Fibroblast of the conjunctiva (primary cell): ENCODE measurements at places on chromosomes 1 and 21.

GRCh38 chr1:112706505-112707220, at the start of gene RHOC:
Gene RHOC (minus strand): TSS chr1:112707127. CDS start chr1:112703799, 3,328 bp downstream.
- DNase-seq, result no peak

DNA sequence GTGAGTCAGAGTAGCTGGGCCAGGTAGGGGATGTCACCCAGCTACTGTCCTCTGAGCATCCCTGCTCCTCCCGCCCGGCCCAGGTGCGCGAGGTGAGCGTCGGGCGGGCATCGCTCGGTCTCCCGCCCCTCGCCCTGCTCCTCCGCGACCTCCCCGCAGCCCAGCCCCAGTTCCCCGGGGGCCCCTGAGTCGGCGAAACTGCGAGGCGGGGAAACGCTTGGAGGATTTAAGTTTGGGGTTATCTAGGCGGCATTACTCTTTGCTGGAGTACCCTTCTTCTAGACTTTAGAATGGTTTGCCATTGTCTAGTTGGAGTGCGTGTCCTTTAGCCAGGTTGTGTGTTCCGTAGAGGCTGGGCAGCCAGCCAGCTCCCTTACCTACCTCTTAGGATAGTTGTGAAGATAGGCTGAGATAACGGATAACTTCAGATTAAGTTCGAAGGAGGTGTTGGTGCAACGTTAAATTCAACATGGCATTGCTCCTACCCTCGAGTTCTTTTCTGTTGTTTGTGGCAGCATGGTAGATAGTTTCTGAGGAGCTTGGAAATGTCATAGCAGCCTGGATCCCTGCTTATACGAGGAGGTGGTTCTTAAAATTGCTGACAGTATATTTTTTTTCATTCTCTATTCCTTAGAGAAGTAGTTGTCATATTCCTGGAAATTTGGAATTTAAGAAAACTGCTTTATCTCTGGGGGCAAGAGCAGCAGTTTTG, 697 bp downstream of the AGO3 start:
- DNase-seq, result no peak

DNA sequence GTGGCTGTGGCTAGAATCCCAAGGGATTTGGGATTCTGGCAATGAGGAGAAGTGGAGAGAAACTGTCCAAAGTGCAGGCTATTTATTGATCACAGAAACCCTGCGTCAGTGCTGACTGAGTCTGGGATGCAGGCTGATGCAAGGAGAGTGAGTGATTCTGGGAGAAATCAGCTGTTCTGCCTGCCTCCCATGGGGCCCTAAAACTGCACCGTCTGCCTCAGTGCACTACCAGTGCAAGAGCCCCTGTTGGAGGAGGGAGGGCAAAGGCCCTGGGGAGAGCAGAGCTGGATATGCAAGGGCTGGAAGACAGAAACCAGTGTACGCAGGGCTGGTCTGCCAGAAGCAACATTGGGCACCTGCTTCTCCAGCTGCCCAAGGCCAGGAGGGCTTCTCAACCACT, 42.6 kb downstream of the C1orf198 start:
- DNase-seq, result no peak

DNA sequence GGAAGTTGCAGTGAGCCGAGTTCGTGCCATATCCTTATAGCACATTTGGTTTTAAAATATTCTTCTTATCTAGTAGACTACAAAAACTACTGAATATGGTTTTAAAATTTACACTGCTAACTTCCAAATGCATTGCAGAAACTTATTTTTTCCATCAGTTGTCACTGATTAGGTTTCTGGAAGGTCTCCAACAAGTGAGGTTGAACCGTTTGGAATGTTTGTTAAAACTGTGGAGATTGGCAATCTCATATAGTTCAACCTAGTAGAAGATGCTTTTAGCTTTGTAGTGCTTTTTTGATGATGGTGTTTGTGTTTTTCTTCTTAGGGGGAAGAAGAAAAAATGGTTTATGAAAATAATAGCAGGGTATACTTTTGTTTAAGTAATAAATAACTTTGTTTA, 12.9 kb downstream of the CENPF start:
- DNase-seq, result peak; percentile 20

- DNase-seq, result peak; percentile 59
These were observed 34.8 kb downstream of the ACOT7 start for GRCh38 chr1:6358757-6359201.

GRCh38 chr1:102941366-102941947, 166.9 kb downstream of the COL11A1 start:
- no peak for DNase-seq

GRCh38 chr1:66852870-66853269, 51.8 kb upstream of the INSL5 start:
- no peak for DNase-seq

DNA sequence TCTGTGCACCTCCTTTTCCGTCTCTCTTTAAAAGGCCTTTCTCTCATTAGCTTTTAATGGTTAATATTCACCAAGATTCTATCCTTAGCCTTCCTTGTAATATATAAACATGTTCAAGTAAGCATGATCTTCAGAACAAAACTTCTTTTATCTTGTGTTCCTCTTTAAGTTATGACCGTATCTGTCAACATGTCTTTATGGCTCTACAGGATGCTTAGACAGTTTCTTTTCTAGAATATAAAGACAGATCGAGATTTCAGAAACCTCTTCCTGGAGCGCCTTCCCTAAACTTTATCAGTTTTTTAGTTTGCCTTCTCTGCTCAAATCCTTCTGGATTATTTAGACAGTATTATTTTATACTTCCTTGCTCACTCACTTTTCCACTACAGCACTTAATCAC, 7.2 kb downstream of the RO60 start:
- DNase-seq, result no peak

DNA sequence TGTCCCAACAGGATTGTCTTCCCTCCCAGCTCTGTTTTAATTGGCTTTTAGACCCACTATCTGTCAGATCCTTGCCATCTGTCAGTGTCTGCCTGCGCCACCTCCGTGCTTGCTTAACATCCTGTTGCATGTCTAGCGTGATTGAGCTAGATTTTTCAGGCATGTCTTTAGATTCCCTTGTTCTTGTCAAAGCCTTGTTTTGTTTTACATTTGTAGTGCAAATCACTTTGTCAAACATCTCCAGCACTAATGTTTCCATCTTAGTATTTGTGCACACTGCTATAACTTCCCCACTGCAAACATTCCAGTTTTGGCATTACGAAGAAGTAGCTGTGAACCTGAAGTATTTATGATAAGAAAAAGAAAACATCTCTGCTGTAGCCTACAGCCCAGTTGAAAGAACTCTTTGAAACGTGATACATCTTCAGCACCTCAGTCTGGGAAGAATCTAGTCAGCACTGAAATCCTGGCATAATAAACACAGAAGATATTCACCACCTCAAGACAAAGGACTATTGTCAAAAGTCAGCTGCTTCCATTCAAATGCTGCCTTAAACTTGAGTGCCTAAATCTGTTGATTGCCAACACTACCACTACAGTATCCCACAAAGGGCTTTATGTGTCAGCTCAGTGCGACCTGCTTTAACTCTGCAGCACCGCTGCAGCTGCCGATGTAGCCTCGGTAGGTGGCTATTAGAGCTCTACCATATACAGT, 105.0 kb downstream of the FNBP1L start:
- peak; percentile 40 for DNase-seq

DNA sequence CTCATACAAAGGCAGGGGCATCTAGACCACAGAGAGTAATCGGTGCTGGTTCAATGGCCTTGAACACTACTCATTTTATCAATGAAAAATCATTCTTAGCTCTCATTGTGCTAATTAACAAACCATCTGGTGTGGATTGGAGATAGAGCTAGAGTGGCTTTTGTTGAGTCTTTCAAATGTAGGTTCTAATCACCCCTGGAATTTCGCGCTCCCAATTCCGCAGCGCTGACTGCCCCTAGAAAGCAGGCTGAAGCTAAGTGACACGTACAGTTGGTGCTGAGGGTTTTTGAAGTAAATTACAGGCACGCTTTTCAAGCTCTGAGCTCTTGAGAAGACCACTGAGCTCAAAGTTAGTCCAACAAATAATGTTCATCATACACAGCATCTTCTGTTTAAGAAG, 31.2 kb upstream of the CA6 start:
- DNase-seq, result no peak

DNA sequence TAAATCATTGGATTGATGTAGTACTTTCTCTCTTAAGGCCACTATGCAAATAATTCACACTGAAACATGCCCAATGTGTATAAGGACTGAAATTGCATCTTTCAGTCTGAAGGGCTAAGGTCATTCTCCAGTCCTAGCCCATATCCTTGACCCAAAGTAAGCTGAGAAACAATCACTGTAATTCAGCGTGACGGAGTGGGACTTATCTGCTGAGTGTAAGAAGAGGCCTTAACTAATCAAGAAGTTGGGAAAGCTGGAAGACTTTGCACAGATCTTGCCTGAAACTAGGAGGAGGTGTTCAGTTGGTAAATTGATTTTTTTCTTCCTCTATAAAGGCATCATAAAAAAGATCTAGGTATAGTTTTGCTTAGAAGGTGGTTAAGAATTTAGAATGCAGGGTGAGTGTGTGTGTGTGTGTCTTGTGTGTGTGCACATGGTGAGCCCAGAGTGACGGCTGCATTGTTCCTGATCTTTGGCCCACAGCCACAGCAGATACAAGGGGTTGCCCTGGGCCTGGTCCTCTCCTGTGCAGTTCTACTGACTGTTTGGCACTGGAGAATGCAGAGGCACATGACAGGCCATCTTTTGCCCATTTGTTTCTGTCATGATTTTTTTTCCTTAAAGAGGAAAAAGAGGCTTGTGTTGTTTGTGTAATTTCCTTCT, 13.3 kb upstream of the PPP2R5A start:
- no peak for DNase-seq

GRCh38 chr1:227174164-227174563, 144.1 kb downstream of the CDC42BPA start:
- no peak for DNase-seq

DNA sequence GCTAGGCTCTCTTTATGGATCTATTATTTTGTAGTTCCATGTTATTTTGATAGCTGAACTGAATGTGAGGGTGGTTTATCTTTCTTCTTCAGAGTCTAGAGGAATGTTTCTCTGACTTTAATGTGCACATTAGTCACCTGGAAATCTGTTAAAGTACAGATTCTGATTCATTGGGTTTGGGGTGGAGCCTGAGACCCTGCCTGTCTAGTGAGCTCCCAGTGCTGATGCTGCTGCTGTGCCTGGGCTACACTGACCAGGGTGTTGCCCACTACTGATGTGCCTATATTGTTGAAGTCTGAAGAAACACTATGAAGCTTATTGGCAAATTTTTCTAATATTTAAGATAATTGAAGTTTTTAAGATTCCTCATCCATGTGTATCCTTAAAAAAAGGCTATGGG, 35.9 kb downstream of the CD46 start:
- DNase-seq, result no peak

DNA sequence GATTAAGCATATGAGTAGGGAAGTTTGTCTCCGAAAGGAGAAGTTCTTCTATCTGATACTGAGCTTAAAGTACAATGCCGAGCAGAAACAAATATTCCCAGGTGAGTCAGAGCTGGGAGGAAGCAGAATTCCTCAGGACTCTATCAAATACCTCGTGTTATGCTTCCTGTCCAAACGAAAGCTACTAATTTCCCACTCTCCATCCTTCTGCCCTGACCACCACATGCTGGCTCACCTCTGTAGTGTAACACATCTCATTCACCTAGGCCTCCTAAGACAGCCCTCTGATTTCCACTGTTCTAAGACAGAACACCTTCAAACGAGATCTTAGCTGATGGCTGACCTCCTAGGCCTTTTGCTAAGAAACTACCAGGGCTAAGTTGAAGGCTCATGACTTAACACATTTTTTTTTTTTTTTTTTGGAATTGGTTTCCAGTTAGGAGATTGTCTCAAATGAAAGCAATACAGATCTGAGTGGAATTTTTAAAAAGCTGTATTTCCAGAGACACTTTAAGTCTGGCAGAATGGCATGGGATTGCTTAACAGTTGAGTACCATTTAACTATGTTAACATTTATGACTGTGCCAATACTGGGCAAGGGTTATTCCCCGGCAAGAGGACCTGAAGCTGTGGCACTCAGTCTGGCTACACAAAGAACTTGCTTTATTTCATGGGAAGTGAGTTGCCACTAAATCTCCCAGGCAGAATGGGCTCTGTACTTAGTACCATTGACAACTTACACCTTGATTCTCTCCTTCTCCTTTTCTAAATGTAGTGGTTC, 583.4 kb downstream of the DPYD start:
- no peak for DNase-seq

DNA sequence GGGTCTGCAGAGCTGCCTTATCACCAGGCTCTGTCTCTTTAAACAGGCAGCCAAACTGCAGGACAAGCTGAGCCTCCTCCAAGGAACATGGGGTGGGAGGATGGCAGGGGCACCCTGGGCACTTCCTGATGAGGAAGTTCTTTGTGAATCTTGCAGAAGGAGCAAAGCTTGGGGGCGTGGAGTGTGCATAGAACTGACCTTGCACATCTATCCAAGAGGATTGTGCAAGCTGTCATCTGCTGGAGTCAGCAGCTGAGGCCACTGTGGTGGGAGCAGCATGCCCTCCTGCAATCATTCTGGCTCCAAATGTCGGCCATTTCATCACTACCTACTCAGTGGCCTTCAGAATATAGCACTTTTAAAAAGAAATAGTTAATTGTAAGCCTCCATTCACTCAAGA, 182.2 kb downstream of the AJAP1 start:
- no peak for DNase-seq

DNA sequence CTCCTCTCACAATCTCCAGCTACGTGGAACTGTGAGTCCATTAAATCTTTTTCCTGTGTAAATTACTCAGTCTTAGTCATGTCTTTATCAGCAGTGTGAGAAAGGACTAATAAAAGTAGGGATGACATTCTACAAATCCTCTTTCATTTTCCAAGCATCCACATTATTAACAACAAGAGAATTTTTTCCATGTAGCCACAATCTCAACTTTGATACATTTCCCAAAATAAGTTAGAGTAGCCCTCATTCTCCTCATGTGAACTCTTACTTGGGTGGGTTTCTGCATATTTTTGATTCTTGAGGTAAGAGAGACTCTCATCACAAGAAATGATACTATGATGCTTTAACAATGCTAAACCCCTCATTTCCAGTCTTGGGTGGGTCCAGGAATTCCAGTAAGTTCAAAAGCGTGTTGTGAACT, 52.8 kb downstream of the TNFSF18 start:
- no peak for DNase-seq

DNA sequence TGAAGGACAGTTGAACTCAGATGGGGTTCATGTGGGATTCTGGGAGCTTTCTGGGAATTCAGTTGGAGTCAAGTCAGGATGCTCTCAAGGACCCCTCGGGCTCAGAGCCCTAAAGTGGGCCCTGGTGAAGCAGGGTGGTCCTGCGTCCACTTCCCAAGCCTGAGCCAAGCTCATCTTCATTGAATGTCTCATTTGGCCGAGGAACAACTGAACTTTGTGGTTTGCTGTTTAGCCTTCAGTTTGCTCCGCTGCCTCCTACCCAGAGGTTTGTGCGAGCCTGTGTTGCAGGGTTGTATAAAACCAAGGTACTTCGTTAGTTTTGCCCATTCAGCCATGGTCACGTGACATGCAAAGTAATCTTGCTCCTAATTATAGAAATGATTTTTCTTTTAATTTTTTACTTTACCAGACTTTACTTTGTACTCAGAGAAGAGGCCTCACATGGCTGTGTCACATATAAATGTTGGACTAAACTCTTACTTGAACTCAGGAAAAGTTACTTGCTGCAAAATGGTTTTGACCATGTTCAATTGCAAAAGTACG, 49.7 kb downstream of the B3GALT5 start:
- DNase-seq, result no peak
